Lung (tissue), 17 donors: ENCODE measurements at places on chromosomes 2 and 18. TPM values are rescaled to one million over a fixed set of nuclear protein-coding genes. Genes with fewer than 3 reads are reported as not detected.

DNA sequence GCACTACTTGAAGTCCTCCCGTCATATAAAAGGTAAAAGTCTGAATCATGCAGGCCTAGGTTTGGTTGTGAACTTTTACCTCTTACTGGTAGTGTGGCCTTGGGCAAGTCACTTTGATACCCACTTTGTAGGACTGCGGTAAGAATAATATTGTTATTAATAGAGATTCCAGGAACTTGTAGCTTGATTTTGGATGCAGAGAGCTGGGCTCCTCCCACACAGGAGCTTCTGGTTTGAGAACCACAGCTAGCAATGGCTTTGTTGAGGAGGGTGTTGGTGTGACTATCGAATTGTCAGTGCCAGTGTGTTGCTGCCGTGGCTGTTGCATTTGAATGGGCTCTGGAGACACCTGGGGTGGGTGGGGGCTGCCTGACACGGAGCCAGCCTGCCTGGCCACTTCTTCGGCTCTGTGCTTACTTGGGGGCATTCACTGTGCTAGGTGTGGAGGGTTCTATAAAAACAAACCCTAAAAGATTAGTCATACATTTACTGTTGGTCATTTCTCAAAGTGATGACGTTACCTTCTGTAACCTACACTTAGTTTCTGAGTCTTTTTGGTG, 38.5 kb downstream of the ASAP2 start:
- DNase-seq, result no peak

DNA sequence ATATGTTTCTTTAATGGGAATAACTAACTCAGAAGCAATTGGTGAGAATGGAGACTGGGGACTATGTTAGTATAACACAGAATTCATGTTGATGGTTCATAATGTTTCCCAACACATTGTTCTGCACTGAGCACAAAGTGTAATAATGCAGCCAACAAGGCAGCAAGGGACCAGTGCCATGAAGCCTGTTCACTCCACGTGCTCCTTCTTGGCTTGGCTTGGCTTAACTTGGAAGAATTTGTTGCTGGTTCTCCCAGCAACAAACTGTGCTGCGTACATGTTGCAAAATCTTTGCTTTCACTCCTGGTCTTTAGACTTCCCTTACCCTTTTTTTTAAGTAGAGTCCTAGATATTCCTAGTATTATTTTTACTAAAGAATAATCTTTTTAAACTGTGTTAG, 129.7 kb downstream of the MAP3K20 start:
- DNase-seq, result peak; percentile 82

DNA sequence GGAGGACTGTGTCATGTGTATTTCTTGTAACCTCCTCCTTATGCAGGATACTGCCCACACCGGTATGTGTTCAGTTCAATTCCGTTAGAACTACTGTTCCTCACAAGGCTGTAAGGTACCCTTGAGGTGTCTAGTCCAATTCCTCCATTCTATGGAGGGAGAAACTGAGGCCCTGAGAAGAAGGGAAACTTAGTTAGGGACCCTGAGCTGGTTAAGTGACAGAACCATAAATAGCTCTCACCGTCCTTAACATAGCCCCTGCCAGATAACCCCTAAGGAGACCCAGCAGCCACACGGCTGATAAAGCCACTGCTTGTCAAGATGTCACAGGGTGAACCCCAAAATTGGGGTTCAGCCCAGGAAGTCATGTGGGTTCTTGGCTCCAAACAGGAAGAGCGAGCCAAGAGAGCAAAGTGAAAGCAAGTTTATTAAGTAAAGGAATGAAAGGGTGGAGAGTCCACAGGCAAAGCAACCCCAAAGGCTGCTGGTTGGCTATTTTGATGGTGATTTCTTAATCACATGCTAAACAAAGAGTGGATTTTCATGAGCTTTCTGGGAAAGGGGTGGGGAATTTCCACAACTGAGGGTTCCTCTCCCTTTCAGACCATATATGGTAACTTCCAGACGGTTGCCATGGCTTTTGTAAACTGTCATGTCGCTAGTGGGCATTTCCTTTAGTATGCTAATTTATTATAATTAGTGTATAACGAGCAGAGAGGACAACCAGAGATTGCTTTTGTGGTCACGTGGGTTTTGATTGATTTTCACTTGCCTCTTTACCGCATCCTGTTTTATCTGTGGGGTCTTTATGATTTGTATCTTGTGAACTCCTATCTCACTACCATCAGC, 83.4 kb upstream of the RTN4 start:
- DNase-seq, result peak; percentile 80

COPS9 gene
- total RNA-seq, result 113 TPM

SERPINB5 gene
- 0.37 TPM for total RNA-seq

DNA sequence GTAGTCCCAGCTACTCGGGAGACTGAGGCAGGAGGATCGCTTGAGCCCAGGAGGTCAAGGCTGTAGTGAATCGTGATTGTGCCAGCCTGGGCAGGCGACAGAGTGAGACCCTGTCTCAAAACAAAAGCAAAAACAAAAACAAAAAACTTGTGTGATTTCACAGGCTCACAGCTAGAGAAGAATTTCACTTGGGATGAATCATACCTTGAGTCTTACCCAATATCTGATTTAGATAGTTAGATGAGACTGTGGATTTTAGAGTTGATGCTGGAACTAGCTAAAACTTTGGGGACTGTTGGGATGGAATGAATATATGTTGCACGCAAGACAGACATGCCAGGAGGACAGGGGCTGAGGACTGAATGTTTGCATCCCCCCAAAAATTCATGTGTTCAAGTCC, 4.4 kb downstream of the ANKRD29 start:
- DNase-seq, result no peak

DNA sequence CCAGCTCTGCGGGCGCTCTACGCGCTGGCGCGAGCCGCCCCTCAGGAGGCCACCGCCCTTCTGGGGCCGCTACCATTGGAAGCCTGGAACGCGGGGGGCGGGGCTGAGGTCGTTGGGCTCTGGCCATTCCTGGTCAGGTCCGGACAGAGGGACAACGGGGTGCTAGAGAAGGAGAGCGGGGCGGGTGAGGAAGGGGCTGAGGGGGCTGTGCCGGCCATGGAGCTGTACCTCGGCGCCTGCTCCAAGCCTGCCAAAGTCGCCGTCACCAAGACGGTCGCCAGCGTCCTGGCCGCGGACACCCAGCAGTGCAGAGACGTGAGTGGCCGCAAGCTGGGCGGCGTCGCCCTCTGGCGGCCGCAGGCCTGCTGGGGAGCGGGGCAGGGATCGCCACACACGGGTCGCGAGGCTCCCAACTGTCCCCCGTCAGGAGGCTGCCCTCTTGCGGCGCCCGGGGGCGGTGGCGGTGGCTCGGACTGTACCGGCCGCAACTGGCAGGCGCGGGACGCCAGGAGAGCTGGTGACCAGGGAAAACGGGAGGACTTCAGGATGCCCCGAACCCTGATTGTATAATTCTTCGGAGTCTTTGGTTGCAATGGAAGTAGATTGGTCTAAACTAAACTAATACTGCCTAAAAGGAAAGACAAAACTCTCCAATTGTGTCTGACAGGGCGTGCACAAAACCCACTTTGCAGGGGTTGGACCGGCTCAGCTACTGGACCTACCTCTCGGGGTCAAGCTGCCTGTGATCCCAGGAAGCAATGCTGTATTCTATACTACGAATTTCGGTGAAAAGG, at the start of gene FSIP2:
Gene FSIP2, plus strand, starts transcription at position 126 of the 794 bp plus-strand sequence. Its CDS starts 91 bp downstream, at position 217.
- peak; percentile 74 for DNase-seq

GRCh38 chr2:234672498-234673150, 175.7 kb upstream of the ARL4C start:
- DNase-seq, result no peak

IL36G gene
- 0.26 TPM for total RNA-seq

GRCh38 chr2:169982929-169983328, 155.7 kb downstream of the UBR3 start:
- DNase-seq, result no peak

- no peak for DNase-seq
These were observed 94.8 kb upstream of the B3GNT7 start for GRCh38 chr2:231300722-231301076.

DNA sequence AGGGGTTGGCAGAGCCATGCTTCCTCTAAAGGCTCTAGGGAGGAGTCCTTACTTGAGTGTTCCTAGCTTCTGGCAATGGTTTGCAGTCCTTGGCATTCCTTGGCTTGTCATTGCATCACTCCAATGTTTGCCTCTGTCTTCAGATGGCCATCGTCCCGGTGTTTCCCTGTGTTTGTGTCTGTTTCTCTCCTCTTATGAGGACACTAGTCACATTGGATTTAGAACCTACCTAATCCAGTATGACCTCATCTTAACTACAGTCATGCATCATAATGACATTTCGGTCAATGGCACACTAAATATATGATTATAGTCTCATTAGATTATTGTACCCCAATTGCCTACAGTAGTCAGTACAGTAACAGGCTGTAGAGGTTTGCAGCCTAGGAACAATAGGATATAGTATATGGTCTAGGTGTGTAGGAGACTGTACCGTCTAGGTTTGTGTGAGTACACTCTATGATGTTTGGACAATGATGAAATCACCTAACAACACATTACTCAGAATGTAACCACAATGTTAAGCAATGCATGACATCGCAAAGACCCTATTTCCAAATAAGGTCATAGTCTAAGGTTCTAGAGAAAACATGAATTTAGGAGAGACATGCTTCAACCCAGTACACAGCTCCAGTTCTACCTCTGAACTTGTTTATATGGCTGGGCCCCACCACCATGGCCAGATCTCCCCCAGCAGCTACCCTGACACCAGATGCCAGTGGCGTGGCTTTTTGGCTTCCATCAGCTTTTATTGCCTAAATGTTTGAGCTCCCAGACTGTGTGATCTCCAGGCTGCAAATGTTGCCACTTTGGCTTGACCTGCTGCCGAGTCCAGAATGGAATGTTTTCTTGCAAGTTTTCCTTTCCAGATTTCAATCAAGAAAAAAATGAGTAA, 22.1 kb downstream of the SRD5A2 start:
- DNase-seq, result no peak

- DNase-seq, result no peak
These were observed 188.7 kb downstream of the STK39 start for GRCh38 chr2:168058675-168059074.

DNA sequence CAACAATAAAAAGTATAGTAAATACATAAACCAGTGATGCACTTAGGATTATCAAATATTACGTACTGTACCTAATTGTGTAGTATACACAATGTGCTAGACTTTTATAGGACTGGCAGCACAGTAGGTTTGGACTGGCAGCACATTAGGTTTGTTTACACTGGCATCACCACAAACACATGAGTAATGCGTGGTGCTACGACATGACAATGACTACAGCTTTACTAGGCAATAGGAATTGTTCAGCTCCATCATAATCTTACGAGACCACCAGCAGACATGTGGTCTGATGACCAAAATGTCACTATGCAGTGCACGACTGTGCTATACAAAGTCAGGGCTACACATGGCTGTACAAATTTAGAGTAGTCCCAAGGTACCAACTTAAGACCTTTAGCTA, 2.3 kb downstream of the MBOAT2 start:
- DNase-seq, result no peak

DNA sequence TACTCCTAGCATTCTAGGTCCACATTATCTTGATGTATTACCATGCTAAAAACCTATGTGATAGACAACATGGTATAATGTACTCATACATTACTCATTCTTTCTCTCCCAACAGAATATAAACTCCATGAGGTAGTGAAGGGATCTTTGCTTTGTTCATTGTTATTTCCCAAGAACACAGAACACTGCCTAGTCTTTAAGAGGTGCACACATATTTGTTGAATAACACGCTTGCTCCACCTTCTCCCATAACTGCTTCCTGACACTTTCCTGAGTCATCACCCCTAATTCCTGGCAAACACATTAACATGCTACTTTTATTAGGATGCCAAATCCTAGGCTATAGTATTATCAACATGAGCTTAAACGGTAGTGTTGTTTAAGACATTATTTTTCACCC, 41.3 kb downstream of the REV1 start:
- DNase-seq, result no peak

DNA sequence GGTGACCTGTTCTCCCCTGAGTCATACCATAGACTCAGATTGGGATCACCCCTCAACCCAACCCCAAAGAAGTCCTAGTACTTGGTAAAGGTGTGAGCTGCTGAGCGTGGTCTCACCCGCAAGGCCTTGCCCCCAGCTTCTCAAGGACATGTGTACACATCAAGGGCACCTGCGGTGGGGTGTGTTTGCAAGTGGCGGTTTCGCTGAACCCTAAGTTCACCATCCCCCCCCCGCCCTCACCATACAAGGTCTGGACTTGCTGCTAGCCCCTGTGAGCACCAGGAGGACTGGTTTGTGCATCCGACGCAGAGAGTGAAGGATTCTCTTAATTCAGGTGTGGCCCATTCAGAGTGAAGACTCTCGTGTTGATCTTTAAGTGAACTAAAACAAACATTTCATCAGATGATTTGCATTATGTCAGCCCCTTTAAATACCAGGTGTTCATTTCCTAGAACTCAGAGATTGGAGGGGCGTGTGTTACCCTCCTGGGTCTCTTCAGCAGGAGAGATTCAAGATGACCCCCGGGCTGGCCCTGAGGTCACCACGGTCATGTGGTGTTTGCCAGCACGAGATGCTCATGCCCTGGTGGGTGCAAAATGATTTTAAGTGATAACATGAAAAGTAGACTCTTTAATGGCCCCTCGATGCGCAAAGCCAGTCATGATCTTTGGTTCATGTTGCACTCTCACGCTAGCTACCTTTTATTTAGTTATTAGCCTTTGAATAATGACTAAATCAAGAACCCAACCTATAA, 27.8 kb downstream of the MTERF4 start:
- no peak for DNase-seq

DNA sequence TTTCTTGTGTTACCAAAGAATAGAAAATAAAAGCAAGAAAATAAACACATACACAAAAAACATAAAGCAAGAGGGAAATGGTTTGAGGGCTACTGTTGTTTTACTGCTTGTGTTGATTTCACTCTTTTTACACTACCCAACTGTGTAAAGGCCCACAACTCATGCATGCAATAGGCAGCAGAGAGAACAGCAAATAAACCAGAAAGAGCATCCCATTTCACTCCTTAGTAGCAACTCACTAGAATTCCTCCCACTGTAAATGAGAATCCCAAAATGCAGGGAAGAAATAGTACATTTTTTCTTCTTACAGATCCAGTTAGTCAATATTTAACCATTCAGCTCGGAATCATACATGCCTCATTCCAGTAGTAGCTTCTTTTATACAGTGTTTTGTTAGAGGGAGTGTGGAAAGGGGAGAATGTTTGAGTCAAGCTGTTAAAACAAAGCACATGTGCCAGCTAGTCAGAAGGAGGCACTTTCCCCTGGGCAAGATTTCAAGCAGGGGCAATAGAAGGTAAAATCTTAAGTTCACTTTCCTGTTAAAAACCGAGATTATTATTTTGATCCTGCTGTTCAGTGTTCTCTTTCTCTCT, 147.2 kb upstream of the FAM98A start:
- DNase-seq, result peak; percentile 18

- DNase-seq, result peak; percentile 87
These were observed 33.2 kb upstream of the YES1 start for GRCh38 chr18:845152-845819.

PSTPIP2 gene
- 14.4 TPM for total RNA-seq

DNA sequence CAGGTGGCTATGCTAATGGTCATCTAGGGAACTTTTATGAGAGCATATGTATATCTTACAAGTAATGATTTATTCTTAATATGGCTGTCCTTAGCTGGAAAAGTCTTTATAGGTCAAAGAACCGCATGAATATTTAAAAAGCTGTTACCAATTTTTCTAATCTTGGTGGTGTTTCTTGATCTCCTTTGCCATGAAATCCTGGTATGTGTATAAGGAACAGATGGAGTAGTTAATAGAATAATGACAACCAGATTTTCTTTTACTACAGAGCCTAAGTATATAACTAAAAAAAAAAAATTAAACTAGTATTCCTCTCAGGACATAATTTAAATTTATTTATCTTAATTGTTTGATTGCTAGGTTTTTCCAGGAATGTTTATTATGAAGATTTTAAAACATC, 74.5 kb downstream of the RHBDD1 start:
- no peak for DNase-seq
